ENCODE measurements at places on chromosomes 6 and 20. TPM values are rescaled to one million over a fixed set of nuclear protein-coding genes. Genes with fewer than 3 reads are reported as not detected.

Gene FAXC
- 49.3 TPM for total RNA-seq

Gene SPATS1
- 0.62 TPM for total RNA-seq

Gene LY6G6C
- 0.31 TPM for total RNA-seq

Gene PDYN
- not detected for total RNA-seq

Gene PNPLA1
- total RNA-seq: not detected

Gene RCAN2
- 7.0 TPM for total RNA-seq

Gene ZC3H12D
- total RNA-seq: 1.1 TPM

Gene DUSP15
- total RNA-seq: 3.0 TPM

Gene ZSCAN23
- total RNA-seq: 16.2 TPM

Gene MAK
- total RNA-seq: 0.16 TPM

Gene HAO1
- not detected for total RNA-seq

Gene TEAD3
- total RNA-seq: 0.16 TPM

Gene OTOR
- 0.47 TPM for total RNA-seq

Gene ARFGEF3
- total RNA-seq: 65.7 TPM

Gene HLA-DRB5
- not detected for total RNA-seq

DNA sequence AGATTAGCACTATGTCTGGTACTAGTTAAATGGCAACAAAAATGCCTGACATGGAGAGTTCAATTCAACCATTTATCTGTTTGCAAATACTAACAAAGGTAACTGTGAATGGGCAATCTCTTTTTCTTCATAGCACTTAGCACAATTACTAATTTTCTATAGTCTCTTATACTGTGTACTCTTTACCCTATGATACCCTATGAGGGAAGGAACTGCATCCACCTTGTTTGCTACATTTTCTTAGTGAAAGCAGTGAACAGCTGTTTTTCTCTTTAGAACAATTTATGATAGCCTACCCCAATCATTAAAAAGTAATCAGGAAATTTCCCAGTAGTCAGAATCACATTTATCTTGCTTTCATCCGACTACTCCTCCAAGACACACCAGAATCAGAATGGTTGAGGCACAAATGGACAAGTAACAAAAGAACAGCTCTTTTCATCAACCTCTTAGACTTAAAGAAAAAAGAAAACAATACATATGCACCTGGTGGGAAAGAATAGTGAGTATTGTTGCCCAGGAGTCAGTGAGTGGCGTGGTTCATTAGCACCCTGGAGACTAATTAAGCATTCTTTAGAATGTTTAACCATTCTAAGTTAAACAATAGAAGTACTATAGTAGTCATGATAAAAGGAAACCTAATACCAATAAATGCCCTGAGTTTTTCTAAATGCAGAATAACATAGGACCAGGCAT lies 16.7 kb downstream of the ZNF292 start:
- DNase-seq: no peak

- DNase-seq: no peak
Observed at GRCh38 chr20:53926428-53927028, 143.9 kb downstream of the BCAS1 start.

GRCh38 chr6:135230711-135231468 lies 49.8 kb downstream of the MYB start:
- no peak for DNase-seq

DNA sequence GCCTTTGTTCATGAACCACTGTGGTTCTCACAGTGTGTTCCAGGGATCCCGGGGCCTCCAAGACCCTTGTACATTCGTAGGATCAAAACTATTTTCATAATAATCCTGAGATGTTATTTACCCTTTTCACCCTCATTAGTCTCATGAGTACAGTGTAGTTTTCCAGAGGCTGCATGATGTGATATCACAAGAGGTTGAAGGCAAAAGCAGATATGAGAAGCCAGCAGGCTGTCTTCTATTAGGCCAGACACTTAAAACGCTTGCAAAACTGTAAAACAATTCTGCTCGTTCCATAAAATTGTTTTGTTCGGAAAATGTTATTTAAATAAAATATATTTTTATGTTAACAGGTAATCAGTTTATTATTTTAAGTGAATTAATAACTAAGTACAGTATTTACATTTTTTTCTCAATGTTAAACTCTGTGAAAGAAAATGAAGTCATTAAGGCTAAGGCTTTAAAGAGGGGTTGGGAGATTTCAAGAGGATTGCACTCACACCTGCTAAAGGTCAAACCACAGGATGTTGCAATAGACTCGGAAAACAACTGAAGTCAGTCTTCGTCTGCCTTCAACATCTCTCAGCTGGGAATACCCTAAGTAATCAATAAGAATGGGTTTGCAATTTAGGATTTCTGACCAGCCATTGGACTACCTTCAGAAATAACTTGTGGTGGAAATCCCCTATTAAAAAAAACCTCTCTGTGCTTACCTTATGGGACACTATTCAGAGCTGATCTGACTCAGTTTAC lies 474.2 kb downstream of the KIF16B start:
- no peak for DNase-seq

GRCh38 chr6:75052491-75052890 lies 153.4 kb downstream of the COL12A1 start:
- no peak for DNase-seq

- DNase-seq: no peak
Observed at GRCh38 chr6:154931711-154932424, 63.2 kb upstream of the TIAM2 start.

DNA sequence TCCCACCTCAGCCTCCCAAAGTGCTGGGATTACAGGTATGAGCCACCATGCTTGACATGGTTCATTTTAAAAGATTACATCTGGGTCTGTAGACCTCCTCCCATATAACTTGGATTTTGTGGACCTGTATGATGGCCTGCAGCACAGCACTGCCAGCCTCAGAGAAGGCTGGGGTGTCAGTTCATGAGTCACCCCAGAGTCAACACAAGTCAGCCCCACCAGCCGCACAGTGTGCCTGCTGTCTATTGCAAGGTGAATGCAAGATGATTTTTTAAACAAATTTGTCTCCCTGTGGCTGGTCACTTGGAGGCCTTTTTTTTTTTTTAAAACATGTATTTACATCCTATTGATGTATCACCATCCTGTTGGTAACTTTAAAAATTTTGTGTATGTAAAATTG lies 76.7 kb downstream of the RREB1 start:
- DNase-seq: no peak

GRCh38 chr6:73579389-73579788 lies 58.6 kb upstream of the EEF1A1 start:
- no peak for DNase-seq

- no peak for DNase-seq
Observed at GRCh38 chr20:61871160-61871559, 194.5 kb downstream of the TAF4 start.

- no peak for DNase-seq
Observed at GRCh38 chr6:43772681-43773049, 2.7 kb downstream of the VEGFA start.

DNA sequence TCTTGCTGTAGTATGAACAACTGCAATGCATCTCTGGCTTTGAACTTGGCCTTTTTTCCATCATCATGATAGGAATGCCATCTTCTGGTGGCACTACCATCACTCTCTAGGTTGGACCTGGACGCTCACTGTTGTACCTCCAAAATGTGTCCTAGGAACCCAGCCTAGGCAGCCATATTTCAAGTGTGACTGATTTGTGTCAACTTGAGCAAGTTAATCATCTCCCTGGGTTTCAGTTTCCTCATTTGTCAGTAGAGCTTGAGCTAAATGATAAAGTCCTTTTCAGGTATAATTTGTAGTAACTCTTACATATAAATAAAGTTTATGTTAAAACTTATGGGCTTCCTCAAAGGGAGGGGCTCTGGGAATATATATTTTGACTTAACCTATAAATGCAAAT lies 241.7 kb upstream of the CEP162 start:
- DNase-seq: no peak

- DNase-seq: no peak
Observed at GRCh38 chr20:58433759-58434158, 44.7 kb downstream of the VAPB start.

- no peak for DNase-seq
Observed at GRCh38 chr6:35128042-35128441, 13.1 kb downstream of the TCP11 start.

- DNase-seq: peak; percentile 78
Observed at GRCh38 chr6:31403283-31404060, at the start of gene MICA. TSS of gene MICA (plus strand) at chr6:31403595. CDS start at chr6:31403633, 38 bp downstream.

DNA sequence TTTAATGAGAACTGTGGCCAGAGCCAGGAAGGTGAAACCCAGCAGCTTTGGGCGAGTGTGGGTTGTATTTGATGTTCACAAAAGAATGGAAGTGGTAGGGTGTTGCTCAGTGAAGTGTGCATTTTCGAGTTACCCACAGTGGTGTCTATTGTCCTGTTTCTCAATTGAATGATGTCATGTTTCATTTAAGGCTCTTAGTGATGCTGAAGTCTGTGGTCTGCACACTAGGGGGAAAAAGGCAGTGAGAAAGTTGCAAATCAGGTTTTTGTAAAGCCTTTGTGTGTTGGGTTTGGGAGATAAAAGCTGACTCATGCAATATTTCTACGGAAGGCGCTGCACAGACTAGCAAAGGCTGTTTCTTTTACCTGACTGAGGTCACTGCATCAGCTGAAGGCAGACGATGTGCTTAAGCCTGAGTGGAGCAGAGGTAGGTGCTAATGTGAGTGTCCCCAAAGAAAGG lies 121.1 kb downstream of the PLEKHG1 start:
- DNase-seq: no peak

GRCh38 chr6:161038229-161039031 lies 46.9 kb downstream of the MAP3K4 start:
- DNase-seq: no peak

- DNase-seq: no peak
Observed at GRCh38 chr6:25954756-25955155, 7.8 kb upstream of the TRIM38 start.

- DNase-seq: no peak
Observed at GRCh38 chr20:44559302-44559701, 23.1 kb upstream of the PKIG start.

GRCh38 chr6:163874784-163875183 lies 460.3 kb downstream of the QKI start:
- DNase-seq: no peak

DNA sequence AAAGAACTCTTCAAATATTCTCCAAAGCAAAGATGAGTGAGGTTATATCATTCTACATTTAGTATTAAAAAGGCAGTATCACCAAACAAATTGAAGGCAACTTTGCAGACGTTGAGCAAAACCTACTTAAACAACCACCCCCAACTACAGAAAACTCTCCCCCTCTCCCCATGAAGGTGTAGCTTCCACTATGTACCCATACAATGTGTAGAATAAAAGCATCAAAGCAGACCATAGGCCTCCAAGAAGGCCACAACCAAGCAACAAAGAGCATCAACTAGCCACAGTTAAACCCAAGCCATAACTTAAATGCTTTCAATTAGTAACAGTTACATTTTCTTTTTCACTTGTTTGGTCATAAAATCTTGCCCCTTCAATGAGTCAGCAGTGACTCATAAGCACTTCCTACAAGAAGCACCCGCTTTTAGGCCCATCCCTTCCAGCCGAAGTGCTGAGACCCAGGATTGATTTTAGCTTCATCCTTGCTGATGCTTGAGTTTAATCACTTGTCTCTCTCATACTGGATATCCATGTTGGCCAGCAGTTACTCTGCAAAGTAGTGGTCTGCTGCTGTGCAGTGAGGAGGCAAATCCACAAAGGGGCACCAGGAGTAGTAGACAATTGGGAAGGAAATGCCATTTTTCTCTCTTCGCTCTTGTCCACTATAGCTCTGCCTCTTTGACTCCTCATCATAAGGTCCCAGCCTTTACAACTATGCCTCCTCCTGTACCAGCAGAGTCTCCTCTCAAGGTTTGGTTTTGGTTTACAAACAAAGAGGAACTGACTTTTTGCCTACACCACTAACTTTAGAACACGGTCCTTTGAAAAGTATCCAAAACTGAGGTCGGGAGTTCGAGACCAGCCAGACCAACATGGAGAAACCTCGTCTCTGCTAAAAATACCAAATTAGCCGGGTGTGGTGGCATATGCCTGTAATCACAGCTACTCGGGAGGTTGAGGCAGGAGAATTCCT lies 8.4 kb upstream of the NUP153 start:
- DNase-seq: no peak

- DNase-seq: no peak
Observed at GRCh38 chr6:169530752-169531123, 171.1 kb downstream of the WDR27 start.

- DNase-seq: no peak
Observed at GRCh38 chr20:46945465-46945864, 50.8 kb downstream of the EYA2 start.

DNA sequence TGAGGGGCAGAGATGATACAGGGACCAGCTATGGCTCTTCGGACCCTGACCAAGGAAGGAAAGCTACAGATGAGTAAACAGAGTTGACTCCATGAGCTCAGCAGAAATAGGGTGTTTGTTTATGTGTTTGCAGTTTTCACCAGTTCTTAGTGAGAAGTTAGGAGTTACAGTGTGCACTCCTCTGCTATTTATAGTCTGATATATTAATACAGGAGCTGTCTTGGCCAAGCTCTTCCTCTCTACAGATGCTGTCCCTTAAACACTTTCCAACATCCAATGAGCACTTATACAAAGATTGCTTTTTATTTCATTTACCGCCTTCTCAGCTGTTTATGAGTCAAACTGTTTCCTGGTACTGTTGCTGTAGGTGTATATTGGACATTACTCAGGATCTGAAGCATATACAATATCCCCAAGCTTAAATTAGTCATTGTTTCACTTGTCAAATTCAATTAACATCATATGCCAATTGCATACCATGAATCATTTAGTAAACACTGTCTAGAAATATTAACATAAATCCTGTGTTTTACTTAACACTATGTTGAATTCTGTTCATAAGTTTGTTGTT lies 618.0 kb downstream of the PRKN start:
- no peak for DNase-seq

Data from occipital lobe (tissue), 3 donors.